ENCODE measurements at places on chromosomes 2 and 18. TPM values are rescaled to one million over a fixed set of nuclear protein-coding genes. Genes with fewer than 3 reads are reported as not detected.
A peak's percentile ranks its signal among the peaks of the same experiment; 100 is the strongest.

Gene CCDC85A
- total RNA-seq = 1.7 TPM

Gene ALLC
- total RNA-seq = not detected

DNA sequence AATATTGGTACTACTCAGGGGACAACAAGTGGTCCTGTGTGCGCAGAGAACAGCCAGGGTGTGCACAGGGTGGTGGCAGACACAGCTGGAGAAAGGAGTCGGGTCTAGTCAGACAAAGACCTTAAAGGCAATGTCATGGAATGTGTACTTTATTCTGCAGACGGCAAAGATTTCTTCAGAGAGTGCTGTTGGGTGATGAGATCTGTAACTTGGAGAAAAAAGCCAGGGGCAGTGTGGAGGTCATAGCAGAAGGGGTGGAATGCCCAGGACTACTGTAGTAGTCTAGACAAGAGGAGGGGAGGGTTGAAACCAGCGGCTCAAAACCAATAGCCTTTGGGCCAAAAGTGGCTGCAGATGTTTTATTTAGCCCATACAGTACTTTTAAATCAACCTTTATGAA is 121.3 kb upstream of the ZFP36L2 start:
- no peaks in the 10 kb centered on the region for H3K36me3 ChIP-seq
- no peaks in the 10 kb centered on the region for H3K27me3 ChIP-seq
- peaks cover 7% of the 10 kb centered on the region for H3K4me1 ChIP-seq
- peak overlapping the region; percentile 48 for H3K27ac ChIP-seq
- H3K4me3 ChIP-seq = no peak overlapping the region
- no peak for DNase-seq

Gene CERKL
- 5.0 TPM for total RNA-seq

DNA sequence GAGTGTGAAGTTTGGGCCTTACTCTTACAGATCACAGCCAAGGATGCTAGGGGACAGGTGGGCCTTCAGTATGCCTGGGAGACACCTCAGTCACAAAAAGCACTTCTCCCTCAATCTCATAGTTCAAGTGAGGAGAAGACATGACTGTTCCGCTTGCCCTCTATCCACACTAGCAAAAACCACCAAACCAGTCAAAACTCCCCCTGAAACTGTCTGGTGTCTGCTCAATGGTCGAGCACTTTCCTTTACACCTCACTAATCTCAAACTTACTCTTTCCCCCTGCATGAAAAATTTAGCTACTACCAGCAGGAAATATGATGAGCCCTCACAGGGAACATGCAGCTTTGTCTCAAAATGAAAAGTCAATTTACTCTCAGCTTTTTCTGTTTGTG is 232.2 kb downstream of the TRIB2 start:
- no peak overlapping the region for H3K4me3 ChIP-seq
- H3K27me3 ChIP-seq = no peaks in the 10 kb centered on the region
- no peaks in the 10 kb centered on the region for H3K36me3 ChIP-seq
- DNase-seq = no peak
- H3K27ac ChIP-seq = no peak overlapping the region

Gene SPDYA
- total RNA-seq = 0.35 TPM

GRCh38 chr2:46336283-46336959 is 39.2 kb downstream of the EPAS1 start:
- H3K36me3 ChIP-seq = no peaks in the 10 kb centered on the region
- no peaks in the 10 kb centered on the region for H3K27me3 ChIP-seq
- H3K4me3 ChIP-seq = no peak overlapping the region
- peak overlapping the region; percentile 60 for H3K27ac ChIP-seq
- H3K4me1 ChIP-seq = no peaks in the 10 kb centered on the region
- no peak for DNase-seq

GRCh38 chr2:190804182-190804795 is 76.3 kb upstream of the GLS start:
- no peaks in the 10 kb centered on the region for H3K36me3 ChIP-seq
- H3K4me3 ChIP-seq = no peak overlapping the region
- H3K4me1 ChIP-seq = no peaks in the 10 kb centered on the region

Gene DNAJC5G
- 4.3 TPM for total RNA-seq

DNA sequence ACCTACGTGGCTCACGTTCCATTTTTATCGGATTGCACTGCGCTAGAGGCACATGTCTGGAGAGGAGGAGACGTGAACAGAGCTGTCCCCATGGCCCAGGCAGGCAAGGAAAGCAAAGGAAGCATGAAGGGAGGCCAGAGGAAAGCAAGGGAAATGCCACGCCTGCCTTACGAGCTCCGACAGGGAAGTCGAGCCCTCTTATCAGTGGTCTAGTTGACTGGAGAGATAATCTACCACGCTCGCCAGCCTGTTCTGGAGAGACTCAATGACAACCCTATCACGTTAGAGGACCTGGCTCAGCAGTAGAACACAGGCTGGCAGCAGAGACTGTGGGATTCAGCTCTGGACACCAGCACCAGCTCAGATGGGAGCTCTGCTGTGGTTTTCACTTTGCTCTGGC is 202.6 kb upstream of the ID2 start:
- H3K27me3 ChIP-seq = no peaks in the 10 kb centered on the region
- peak overlapping the region; percentile 9 for H3K27ac ChIP-seq
- peak; percentile 55 for DNase-seq
- no peak overlapping the region for H3K4me3 ChIP-seq
- H3K4me1 ChIP-seq = peaks cover 40% of the 10 kb centered on the region

- no peak overlapping the region for H3K27ac ChIP-seq
- H3K4me3 ChIP-seq = no peak overlapping the region
- no peak for DNase-seq
- no peaks in the 10 kb centered on the region for H3K36me3 ChIP-seq
Measured at GRCh38 chr2:2112416-2113105, 218.5 kb downstream of the MYT1L start.

DNA sequence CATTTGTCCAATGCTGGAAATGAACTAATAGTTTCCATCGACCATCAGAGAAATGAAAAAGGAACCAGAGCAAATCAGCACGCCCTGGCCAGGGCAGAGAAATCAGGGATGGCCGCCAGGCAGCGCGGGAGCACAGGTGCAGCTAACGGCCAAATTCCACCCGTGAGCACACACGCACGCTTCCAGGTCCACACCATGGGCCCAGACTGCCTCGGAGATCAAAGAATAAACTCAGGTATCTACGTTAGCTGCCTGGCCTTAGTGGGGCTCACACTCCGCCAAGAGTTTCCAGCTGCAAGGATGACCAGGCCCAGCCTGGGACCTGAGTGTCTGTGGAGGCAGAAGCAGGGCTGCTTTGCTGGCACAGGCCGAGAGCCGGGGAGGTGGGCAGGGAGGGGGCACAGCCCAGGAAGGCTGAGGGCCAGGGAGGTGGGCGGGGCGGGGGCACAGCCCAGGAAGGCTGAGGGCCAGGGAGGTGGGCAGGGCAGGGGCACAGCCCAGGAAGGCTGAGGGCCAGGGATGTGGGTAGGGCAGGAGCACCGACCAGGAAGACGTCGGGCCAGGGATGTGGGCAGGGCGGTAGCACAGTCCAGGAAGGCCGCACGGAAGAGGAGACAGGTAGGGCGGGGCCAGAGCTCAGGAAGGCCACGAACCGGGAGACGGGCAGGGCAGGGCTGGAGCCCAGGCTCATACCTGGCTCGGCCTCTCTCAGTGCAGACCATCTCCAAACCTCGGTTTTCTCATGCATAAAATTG is 43.2 kb upstream of the SALL3 start:
- H3K4me3 ChIP-seq = no peak overlapping the region
- no peak for DNase-seq
- no peak overlapping the region for H3K27ac ChIP-seq
- no peaks in the 10 kb centered on the region for H3K27me3 ChIP-seq
- H3K4me1 ChIP-seq = no peaks in the 10 kb centered on the region

Gene LCT
- total RNA-seq = 12.6 TPM

Gene SERPINB3
- total RNA-seq = not detected

DNA sequence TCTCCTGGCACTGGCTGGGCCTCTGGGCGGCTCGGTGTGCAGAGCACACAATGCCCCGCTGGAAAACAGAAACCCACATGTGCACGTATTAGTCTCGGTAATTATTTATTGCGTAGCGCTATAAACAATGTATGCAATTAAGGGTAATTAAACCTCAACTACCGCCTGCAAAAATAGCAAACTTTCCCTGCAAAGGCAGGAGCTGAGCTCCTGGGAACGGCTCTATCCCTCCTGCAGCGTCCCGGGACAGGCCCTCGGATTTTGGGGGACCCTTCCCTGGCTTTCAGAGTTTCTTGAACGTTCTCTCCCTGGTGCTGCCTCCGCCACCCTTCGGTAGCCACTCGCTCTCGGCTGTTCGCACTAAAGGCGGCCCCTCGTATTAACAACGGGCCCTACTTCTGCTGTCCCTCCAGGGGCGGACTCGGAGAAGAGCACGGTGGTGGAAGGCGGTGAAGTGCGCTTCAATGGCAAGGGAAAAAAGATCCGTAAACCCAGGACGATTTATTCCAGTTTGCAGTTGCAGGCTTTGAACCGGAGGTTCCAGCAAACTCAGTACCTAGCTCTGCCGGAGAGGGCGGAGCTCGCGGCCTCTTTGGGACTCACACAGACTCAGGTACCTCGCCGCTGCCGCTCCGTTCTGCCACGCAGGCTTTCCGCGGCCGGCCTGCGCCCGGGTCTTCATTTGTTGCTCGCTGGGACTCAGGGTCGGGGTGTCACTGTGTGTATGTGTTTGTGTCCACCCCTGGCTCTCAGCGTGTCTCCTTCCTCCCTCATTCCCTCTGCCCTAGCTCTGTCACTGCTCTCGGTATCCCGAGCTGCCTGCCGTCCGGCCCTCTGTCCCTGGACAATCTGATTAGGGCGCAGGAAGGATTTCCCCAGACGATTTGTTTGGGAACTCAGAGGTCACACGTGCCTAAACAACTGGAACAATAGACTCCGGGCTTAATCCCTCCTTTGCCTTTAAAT is 1.2 kb downstream of the DLX1 start:
- DNase-seq = peak; percentile 69
- no peak overlapping the region for H3K4me3 ChIP-seq
- peaks cover 4% of the 10 kb centered on the region for H3K27me3 ChIP-seq
- no peaks in the 10 kb centered on the region for H3K36me3 ChIP-seq
- peaks cover 44% of the 10 kb centered on the region for H3K4me1 ChIP-seq
- no peak overlapping the region for H3K27ac ChIP-seq

GRCh38 chr2:202099515-202099914 is 26.5 kb downstream of the KIAA2012 start:
- no peak for DNase-seq
- H3K27ac ChIP-seq = no peak overlapping the region
- H3K27me3 ChIP-seq = no peaks in the 10 kb centered on the region
- H3K4me1 ChIP-seq = no peaks in the 10 kb centered on the region

- DNase-seq = no peak
- no peaks in the 10 kb centered on the region for H3K4me1 ChIP-seq
- H3K27me3 ChIP-seq = no peaks in the 10 kb centered on the region
- H3K36me3 ChIP-seq = no peaks in the 10 kb centered on the region
- H3K27ac ChIP-seq = no peak overlapping the region
Measured at GRCh38 chr18:42296192-42296591, 341.2 kb downstream of the PIK3C3 start.

Gene DNER
- total RNA-seq = 0.35 TPM

Gene LIPG
- total RNA-seq = 26.0 TPM

- no peaks in the 10 kb centered on the region for H3K36me3 ChIP-seq
- H3K4me1 ChIP-seq = no peaks in the 10 kb centered on the region
- no peak overlapping the region for H3K4me3 ChIP-seq
- no peak overlapping the region for H3K27ac ChIP-seq
- no peak for DNase-seq
- no peaks in the 10 kb centered on the region for H3K27me3 ChIP-seq
Measured at GRCh38 chr2:68499133-68499532, 31.7 kb downstream of the APLF start.

Gene UGT1A8
- 9.0 TPM for total RNA-seq

DNA sequence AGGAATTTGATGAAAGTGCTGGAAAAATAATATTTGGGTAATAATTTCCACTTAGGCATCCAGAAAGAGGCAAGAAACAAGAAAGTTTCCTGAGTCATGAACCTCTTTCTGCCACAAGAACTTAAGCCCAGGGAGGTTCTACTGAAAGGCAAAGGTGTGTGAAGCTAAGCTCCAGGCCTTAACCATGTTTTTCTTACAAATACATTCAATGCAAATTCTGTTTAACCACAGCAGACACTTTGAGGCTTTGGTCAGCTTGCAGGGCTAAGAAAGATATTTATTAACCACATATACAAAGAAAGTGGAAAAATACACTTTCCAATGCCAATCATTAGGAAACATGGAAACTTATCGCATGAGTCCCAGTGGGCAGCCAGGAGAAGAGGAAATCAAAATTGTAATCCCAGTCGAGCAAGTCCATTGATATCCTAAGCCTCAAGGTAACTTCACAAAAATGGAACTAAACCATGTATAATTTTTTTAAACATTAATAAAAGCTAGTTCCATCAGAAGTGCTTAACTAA is 68.3 kb downstream of the PIEZO2 start:
- no peak overlapping the region for H3K4me3 ChIP-seq
- H3K27ac ChIP-seq = no peak overlapping the region
- H3K27me3 ChIP-seq = no peaks in the 10 kb centered on the region
- no peaks in the 10 kb centered on the region for H3K4me1 ChIP-seq
- DNase-seq = no peak

Gene GDF7
- 0.35 TPM for total RNA-seq

DNA sequence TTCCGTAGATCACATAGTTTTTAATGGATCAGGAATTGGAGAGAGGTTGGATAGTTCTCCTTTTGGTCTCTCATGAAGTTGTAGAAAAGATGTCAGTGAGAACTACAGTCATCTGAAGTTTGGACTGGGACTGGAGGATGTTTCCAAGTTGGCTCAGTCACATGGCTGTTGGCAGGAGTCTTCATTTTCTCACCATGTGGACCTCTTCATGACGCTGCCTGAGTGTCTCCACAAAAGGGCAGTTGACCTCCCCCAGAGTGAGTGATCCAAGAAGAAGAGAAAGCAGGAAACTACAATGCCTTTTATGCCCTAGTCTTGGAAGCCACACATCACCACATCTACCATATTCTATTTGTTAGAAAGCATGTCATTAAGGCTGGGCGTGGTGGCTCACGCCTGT is 171.7 kb downstream of the EPHA4 start:
- no peaks in the 10 kb centered on the region for H3K27me3 ChIP-seq
- H3K36me3 ChIP-seq = no peaks in the 10 kb centered on the region
- H3K4me1 ChIP-seq = no peaks in the 10 kb centered on the region
- DNase-seq = no peak

- H3K36me3 ChIP-seq = no peaks in the 10 kb centered on the region
- H3K4me3 ChIP-seq = no peak overlapping the region
- no peak for DNase-seq
- no peaks in the 10 kb centered on the region for H3K27me3 ChIP-seq
Measured at GRCh38 chr18:44840058-44840790, 159.5 kb downstream of the SETBP1 start.

DNA sequence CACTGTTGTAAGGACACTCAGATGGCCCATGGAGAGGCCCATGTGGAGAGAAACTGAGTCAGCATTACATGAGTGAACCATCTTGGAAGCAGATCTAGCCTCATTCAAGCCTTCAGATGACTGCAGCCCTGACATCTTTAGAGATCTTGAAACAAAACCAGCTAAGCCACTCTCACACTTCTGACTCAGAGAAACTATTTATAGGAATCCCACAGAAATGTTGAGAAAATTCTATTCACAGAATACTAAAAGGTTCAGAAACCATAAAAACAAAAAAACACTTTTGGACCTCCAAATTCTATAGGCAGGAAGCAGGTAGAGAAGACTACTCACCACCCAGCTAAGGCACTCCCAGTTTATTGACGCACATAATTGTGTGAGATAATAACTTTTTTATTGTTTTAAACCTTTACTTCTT is 8.7 kb downstream of the TMEM169 start:
- DNase-seq = no peak
- H3K4me1 ChIP-seq = no peaks in the 10 kb centered on the region
- no peak overlapping the region for H3K4me3 ChIP-seq
- no peaks in the 10 kb centered on the region for H3K36me3 ChIP-seq
- H3K27ac ChIP-seq = no peak overlapping the region

Measured in Peyer's patch (tissue), 4 donors.